T-helper 2 cell (primary cell): ENCODE measurements at places on chromosomes 2 and 18.

GRCh38 chr18:79337620-79338019, 58.1 kb upstream of the NFATC1 start:
- DNase-seq, result no peak

GRCh38 chr2:240518981-240519380, 38.8 kb downstream of the ANKMY1 start:
- DNase-seq, result no peak

DNA sequence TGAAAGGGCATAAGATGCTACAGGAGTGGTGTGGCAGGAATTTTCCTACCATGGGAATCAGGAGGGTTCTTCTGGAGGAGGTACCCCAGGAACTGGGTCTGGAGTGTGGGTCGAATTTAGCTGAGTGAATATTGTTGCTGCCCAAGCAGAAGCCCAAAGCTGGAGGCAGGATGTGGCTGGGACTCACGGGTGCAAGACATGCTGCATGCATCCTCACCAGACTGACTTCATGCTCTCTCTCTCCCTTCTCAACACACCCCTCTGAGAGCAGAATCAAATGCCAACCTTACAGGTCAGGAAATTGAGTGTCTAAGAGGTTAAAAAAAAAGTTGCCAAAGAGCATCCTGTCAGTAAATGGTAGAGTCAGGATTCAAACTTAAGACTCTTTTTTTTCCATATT, 78.8 kb upstream of the TTC39C start:
- DNase-seq, result no peak

DNA sequence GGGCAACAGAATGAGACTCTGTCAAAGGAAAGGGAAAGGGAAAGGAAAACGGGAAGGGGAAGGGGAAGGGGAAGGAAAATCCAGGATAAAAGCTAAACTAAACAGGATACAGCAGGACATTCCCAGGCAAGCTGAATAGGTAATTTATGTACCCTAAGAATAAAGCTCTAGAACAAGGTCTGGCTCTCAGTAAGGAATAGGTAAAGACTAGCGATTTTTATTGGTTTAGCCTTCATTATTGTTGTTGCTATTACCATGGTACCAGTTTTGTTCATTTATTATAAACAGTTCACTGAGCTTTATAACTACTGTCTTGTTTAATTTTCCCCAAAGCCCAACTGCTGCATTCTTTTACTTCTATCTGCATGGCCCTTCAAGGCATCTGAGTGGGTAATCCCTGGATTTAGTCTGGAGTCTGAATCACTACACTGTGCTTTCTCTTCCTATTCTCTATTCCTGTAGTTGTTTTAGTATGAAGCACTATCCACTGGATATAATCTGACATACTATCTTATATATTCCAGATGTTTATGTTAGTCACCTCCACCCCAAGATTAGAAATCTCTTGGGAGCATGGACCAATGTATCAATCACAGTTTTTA, 127.1 kb upstream of the TANK start:
- no peak for DNase-seq

- DNase-seq, result peak; percentile 82
Observed at GRCh38 chr2:159290289-159290907, 3.9 kb upstream of the WDSUB1 start.

DNA sequence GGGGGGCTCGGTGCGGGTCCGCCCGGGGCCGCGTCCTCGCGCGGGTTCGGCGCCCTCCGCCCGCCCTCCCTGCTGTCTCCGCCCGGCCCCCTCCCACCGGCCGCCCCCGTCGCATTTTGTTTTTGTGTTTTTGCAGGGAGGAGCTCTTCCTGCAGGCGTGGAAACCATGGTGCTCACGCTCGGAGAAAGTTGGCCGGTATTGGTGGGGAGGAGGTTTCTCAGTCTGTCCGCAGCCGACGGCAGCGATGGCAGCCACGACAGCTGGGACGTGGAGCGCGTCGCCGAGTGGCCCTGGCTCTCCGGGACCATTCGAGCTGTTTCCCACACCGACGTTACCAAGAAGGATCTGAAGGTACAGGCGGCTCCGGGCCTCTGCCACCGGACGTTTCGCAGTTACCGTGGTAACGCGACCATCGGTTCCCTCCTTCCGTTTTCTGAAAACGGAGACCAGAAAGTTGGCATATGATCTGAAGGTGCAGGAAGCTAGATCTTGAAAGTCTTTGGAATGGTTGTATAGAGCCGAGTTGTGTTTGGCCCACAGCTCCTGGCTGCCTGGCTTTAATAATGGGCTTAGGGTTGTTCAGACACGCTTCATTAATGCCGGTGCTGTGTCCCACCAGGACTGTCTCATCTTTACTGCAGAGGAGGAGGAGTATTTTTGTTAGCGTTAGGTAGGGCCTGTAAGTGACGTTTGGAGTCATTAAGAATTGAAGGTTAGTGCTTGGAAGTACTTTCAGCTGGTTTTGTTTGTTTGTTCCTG, 891 bp downstream of the KDM3A start:
- DNase-seq, result peak; percentile 43
